Tibial artery (tissue), 4 donors: ENCODE measurements at places on chromosomes 5 and 9.

DNA sequence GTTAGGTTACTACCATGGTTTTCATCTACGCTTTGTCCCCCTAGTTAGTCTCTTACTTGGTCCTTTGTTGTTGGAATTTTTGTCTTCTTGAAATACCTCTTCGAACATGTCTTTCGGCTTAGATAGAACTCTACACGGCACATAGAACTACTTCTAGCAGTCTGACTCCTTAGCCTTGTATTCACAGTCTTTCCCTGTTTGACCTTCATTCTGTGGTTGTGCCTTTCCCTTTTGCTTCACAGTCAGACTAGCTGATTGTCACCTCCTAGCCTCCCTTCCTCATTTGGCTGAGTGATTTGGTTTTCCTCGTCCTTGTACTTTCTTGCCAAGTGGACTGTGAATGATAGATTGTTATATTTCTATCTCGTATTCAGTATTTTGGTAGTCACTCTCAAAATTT lies 10.7 kb downstream of the SMAD5 start:
- H3K27ac ChIP-seq: no peak overlapping the region
- no peaks in the 10 kb centered on the region for H3K27me3 ChIP-seq
- no peaks in the 10 kb centered on the region for H3K4me1 ChIP-seq
- DNase-seq: no peak
- H3K36me3 ChIP-seq: no peaks in the 10 kb centered on the region

DNA sequence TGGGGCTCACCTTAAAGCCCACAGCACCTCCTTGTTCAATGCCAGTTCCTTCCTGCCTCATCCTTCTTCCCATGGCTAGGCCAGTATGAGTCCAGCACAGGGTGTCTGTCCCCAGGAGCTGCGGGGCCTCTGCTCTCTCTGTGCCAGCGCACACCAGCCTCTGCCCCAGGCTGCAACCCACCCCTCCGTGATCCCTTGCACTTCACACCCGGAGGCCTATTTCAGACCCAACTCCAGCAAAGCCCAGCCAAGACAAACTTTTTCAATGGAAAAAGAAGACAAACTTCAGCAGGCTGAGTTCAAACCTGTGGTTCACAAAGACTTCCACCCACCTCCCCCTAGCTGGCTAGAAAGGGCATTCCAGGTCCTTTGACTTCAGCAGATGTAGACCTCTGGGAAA lies 56.2 kb upstream of the OTULINL start:
- no peak for DNase-seq
- no peak overlapping the region for H3K27ac ChIP-seq
- no peaks in the 10 kb centered on the region for H3K36me3 ChIP-seq
- no peaks in the 10 kb centered on the region for H3K27me3 ChIP-seq

- H3K4me3 ChIP-seq: no peak overlapping the region
- peaks cover 21% of the 10 kb centered on the region for H3K36me3 ChIP-seq
- H3K27me3 ChIP-seq: no peaks in the 10 kb centered on the region
- H3K4me1 ChIP-seq: peaks cover 3% of the 10 kb centered on the region
- no peak overlapping the region for H3K27ac ChIP-seq
Measured at GRCh38 chr9:98236901-98237487, 18.5 kb downstream of the TBC1D2 start.

DNA sequence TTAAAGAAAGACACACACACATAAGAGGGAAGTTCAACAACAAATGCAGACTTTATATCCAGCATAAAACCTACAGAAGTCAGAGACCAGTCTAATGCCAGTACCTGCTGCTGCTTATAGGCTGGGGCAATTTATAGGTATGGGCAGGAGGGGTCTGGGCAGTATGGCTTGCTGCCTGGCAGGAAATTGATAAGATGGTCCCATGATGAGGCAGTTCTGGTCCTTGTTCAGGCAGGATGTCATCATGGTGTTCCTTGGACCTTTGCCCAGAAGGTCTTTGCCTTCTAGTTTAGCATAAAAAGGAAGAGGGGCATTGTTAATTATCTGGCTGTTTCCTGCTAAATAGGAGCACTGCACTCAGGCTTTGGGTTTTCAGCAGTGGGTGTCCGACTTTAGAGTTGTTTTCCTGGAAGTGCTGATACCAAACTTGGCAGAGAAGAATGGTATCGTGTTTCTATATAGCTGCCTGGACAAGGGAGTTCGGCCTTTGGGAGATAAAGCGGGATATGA lies 10.4 kb upstream of the PDCD1LG2 start:
- no peak overlapping the region for H3K4me3 ChIP-seq
- H3K27ac ChIP-seq: no peak overlapping the region
- DNase-seq: no peak
- no peaks in the 10 kb centered on the region for H3K4me1 ChIP-seq

DNA sequence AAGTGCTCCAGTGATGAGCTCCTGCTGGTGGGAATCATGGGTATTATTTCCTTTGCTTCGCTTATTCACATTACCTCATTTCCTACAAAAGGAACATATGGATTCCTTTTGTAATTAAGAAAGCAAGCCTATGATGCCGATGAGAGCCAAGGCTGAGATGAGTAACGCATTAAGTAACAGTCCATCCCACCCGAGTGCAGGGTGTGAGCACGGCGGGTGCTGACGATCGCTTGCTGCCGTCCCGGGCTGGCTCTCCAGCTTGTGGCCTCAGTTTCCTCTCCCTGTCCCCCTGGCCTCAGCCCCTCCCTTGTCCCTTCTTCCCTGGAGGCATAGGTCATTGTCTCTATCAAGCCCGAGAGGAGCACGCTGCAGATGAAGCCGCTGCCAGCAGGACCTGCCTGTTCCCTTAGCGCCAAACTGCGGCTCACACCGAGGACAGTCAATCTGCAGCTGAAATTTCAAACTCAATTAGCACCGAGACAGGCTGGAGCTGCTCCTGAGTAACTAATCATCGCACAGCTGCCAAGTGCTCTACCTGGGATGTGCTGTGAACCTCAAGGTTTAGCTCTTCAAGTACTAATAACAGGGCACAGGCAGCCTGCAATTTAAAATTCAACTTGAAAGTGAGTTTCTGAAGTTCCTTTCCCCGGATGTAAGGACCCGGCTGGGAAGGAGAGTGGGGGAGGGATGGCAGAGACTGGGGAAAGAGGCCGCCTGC lies 115.2 kb upstream of the RAPGEF1 start:
- no peaks in the 10 kb centered on the region for H3K27me3 ChIP-seq
- no peak overlapping the region for H3K27ac ChIP-seq
- DNase-seq: no peak

DNA sequence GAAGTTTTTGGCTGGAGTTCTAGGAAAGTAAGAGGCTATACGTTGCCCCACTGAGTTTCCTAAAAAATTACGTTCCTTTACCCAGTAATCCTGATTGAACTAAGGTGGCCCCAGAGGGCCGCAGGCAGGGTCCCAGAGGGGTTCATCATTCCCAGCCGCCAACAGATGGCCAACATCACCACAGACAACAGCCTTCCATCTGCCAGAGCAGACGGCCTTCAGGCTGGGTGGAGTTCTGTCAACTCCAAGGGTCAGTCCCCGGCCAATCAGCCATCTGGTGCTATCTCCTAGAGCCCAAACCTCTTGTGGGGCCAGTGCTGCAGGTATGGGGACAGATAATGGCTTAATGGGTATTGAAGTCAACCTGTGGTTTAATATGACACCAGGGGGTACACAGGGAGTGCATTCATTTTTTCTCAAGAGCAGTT lies 30.4 kb downstream of the TBC1D2 start:
- H3K27ac ChIP-seq: no peak overlapping the region
- no peaks in the 10 kb centered on the region for H3K27me3 ChIP-seq
- DNase-seq: no peak
- peaks cover 34% of the 10 kb centered on the region for H3K36me3 ChIP-seq
- H3K4me3 ChIP-seq: no peak overlapping the region

- H3K4me1 ChIP-seq: no peaks in the 10 kb centered on the region
- peak overlapping the region; percentile 72 for H3K27ac ChIP-seq
- no peak for DNase-seq
- H3K27me3 ChIP-seq: no peaks in the 10 kb centered on the region
- H3K36me3 ChIP-seq: peaks cover 3% of the 10 kb centered on the region
- no peak overlapping the region for H3K4me3 ChIP-seq
Measured at GRCh38 chr5:132418881-132419280, 49.4 kb downstream of the SLC22A5 start.

- H3K27me3 ChIP-seq: no peaks in the 10 kb centered on the region
- H3K4me1 ChIP-seq: no peaks in the 10 kb centered on the region
- H3K36me3 ChIP-seq: peaks cover 27% of the 10 kb centered on the region
Measured at GRCh38 chr9:114371343-114371944, 16.3 kb downstream of the AKNA start.

DNA sequence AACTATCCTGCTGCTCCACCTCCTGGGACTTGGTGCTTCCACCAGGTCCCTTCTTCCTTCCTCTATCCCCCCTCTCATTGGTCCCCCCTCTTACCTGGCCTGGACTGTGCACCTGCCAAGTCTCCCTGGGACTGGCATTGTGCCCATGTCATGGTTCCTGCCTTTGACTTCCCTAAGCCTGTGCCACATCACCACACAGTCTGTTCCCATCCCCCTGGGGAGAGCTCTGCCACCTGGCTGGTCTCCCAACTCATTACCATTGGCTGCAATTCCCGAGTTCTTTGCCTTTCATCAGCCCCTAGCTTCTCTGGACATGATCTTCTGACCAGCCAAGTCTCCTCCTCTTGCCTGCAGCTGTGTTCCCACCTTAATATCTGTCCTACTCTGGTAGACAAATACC lies 180.3 kb downstream of the SREK1 start:
- H3K36me3 ChIP-seq: no peaks in the 10 kb centered on the region
- DNase-seq: no peak
- no peaks in the 10 kb centered on the region for H3K4me1 ChIP-seq
- no peak overlapping the region for H3K27ac ChIP-seq
- no peak overlapping the region for H3K4me3 ChIP-seq

DNA sequence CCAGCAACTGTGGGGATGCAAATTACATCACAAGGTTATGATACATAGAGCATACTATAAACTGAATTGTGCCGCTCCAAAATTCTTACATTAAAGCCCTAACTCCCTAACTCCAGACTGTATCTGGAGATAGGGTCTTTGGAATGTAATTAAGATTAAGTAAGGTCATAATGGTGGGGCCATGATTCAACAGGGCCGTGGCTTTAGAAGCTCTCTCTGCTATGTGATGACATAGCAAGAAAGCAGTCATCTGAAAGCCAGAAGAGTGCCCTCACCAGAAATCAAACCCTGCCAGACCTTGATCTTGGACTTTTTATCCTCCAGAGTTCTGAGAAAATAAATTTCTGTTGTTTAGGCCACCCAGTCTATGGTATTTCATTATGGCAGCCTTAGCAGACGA lies 123.9 kb downstream of the FBXL17 start:
- H3K4me1 ChIP-seq: no peaks in the 10 kb centered on the region
- no peaks in the 10 kb centered on the region for H3K27me3 ChIP-seq
- no peaks in the 10 kb centered on the region for H3K36me3 ChIP-seq

DNA sequence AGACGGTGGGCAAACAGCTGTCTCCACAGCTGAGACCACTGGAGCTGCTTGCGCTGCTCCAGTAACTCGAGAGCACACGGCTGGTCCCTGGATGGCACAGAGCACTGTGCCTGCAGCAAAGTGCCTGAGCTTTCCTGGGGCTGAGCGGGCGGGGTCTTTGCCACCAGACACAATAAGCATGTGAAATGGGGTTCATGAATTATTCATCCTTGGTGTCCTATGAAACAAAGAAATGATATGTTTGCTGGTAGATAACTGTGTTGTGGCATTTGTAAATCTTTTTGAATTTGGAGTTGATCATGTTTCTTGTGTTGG lies 151.7 kb upstream of the MPDZ start:
- H3K27me3 ChIP-seq: no peaks in the 10 kb centered on the region
- no peak overlapping the region for H3K27ac ChIP-seq

DNA sequence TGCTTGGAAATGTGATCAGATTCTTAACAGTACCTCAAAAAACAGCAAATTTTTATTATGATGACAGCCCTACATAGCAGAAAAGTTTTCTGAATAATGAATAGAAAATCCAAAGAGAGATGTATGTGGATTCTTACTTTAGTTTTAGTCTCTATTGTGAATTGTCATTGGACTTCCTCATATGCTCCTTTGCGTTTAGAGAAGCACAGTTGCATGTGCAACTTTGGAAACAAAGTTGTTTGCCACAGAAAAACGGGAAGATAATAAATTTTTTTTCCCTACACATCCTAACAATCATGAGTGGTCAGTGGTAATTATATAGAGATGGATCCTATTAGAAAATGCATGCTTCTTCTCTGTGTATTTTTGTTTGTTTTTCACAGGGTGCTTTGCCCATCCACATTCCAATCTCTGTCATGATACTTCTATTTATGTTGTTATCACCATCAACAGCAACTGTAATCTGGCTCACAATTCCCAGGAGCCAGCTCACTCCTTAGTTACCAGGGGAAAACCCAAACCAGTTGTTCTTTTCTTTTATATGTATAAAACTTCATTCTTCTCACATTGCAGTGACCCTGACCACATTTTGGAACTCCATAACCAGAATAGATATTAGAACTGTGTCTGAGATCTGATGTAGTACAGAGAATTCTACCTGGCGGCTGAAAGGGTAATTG lies 118.7 kb downstream of the NDUFS4 start:
- no peaks in the 10 kb centered on the region for H3K4me1 ChIP-seq
- DNase-seq: no peak
- no peak overlapping the region for H3K27ac ChIP-seq

GRCh38 chr5:9512457-9512856 lies 33.4 kb downstream of the SEMA5A start:
- H3K36me3 ChIP-seq: no peaks in the 10 kb centered on the region

DNA sequence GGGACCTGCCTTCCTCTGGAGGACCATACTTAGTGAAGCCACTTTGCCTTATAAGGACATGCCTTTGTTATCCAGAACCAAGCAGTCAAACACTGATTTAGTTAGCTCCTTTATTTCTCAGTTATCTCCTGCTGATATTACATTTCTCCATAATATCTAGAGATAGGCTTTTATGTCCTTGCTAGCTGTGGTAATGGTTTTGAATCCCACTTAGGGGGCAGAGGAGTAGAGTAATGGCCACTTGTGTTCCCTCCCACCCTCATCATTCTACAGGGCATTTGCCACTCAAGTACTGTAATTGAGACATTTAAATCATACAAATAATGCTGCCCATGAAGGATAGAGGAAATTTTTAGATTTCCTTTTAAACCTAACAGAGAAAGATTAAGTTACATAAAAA lies 80.9 kb downstream of the DOCK8 start:
- H3K27ac ChIP-seq: no peak overlapping the region
- no peaks in the 10 kb centered on the region for H3K4me1 ChIP-seq
- H3K27me3 ChIP-seq: no peaks in the 10 kb centered on the region
- no peaks in the 10 kb centered on the region for H3K36me3 ChIP-seq
- no peak for DNase-seq

GRCh38 chr5:152425083-152425482 lies 20.0 kb upstream of the NMUR2 start:
- no peak overlapping the region for H3K4me3 ChIP-seq
- no peaks in the 10 kb centered on the region for H3K27me3 ChIP-seq
- DNase-seq: no peak
- no peaks in the 10 kb centered on the region for H3K36me3 ChIP-seq
- no peaks in the 10 kb centered on the region for H3K4me1 ChIP-seq
